ENCODE measurements at places on chromosomes 5 and 9.

DNA sequence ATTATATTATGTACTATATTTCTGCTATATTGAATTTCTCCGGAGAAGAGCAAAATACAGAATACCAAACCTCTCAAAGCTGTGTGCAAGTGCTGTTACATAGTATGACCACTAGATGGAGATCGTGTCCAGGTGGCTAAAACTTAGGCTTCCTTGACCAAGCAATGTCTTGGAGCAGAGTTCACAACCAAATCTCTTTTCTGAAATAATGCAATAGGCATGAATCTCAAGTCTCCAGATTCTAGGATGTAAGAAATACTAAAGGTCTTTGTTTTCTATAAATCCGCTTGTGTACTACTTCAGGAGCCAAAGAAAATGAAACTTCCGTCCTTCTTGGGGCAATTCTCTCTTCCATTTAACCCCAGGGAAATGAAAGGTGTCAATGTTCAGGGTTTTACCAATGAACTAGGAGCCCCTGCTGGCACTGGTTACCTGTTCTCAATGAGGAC is 181.5 kb upstream of the RAI14 start:
- DNase-seq, result peak; percentile 42

GRCh38 chr5:116484645-116485044 is 90.0 kb downstream of the SEMA6A start:
- no peak for DNase-seq

GRCh38 chr5:78526049-78526525 is 122.5 kb downstream of the LHFPL2 start:
- DNase-seq, result no peak

DNA sequence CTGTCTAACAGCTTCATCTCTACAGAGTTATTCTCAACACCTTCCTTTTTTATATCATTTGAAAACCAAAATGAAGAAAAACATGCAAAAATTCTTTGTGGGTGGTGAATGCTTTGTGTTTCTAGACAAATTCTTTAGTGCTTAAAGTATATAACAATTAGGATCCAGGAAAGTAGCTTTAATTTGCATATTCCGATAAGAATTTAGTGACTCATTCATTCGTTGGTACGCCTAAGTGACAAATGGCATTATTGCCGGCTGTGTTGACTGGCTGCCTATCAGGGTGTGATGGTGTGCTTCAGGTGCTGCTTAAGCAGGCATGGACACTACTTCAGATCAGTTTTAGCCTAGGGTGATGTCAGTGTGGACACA is 35.2 kb downstream of the LMNB1 start:
- DNase-seq, result no peak

GRCh38 chr5:175842951-175843793 is 28.2 kb upstream of the CPLX2 start:
- DNase-seq, result no peak

GRCh38 chr5:127506616-127507015 is 10.8 kb upstream of the PRRC1 start:
- DNase-seq, result no peak

DNA sequence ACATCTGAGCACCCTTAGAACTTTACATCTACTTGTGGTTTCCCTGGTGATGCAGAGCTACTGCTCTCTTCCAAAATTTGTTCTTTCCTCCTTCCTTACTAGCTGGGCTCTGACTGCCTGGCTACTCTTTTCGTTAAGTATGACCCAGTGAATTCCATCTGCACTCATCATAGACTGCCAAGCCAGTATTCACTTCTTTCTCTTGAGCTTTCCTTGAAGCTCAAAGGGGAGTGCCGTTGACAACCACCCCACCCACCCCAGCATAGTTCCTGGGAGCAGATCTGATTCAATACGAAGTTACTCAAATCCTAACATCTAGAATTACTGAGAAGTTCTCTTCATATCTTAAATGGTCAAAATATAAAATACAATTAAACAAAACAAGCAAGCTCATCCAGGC is 190.5 kb downstream of the ADAMTS12 start:
- no peak for DNase-seq

- no peak for DNase-seq
Observed at GRCh38 chr5:75320371-75320770, 16.6 kb upstream of the HMGCR start.

GRCh38 chr9:73219985-73220626 is 68.4 kb downstream of the ANXA1 start:
- no peak for DNase-seq

All from iPS DF 19.7 (cell line).